Dermis microvascular lymphatic vessel endothelial cell (primary cell): ENCODE measurements at places on chromosomes 1 and 21.
A peak's percentile ranks its signal among the peaks of the same experiment; 100 is the strongest.

DNA sequence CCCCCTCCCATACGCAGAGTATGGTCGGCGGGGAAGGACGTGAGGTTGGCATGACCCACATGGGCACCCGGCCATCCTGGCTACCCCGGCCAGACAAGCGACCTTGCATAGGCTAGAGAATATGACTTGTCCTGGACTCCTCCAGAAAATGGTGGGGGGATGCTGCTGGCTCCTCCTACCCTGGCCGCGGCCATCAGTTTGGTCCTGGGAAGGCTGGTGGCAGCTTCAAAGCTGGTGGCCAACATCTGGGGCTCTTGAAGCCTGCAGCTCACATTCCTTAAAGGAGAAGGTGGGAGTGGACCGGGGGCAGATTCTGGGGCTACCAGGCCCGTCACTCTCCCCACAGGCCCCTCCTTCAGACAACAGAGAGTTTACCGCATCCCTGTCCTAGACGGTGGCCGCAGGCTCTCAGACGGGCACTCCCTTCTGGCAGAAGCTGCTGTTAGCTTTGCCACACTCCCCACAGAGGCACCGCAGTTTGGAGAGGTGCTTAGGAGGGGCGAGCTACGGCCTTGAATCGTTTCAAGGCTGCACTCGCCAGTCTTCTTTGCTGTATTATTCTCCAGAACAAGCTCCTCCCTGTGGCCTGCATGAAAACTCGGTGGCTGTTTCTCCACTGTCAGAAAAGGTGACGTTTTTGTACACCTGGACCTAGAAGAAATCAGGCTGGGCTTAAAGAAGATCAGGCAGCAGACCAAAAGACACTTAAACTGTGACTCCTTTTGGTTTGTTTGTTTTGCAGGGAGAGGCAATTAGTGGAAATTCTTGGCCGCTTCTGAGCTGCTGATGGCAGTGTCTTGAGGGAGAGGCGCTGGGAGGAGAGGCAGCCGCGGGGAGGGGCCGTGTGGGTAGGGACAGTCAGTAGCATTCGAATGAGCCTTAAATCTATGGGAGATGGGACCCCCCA, 68.0 kb downstream of the RUNX3 start:
- DNase-seq: no peak

- DNase-seq: no peak
Measured at GRCh38 chr1:198201956-198202784, 45.4 kb downstream of the NEK7 start.

DNA sequence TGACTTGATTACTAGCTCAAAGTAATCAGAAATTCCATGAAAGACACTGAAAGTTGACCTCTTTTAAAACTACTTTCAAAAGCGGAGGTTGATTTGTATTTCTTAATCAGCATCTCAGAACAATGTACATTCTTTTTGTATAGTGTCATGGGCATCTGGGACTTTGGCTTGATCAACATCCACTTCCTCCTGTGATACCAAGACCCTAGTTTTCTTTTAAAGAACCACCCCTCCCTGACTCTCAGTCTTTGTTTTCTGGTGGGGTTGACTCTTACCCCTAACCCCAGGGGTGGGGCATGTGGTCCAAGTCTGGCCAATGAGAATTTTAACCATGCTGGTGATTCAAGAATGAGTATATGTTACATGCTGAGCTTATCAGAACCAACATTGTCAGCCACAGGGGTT, 21.7 kb upstream of the IRF2BP2 start:
- DNase-seq: no peak

GRCh38 chr1:24805534-24806301, 60.5 kb downstream of the CLIC4 start:
- DNase-seq: peak; percentile 95

DNA sequence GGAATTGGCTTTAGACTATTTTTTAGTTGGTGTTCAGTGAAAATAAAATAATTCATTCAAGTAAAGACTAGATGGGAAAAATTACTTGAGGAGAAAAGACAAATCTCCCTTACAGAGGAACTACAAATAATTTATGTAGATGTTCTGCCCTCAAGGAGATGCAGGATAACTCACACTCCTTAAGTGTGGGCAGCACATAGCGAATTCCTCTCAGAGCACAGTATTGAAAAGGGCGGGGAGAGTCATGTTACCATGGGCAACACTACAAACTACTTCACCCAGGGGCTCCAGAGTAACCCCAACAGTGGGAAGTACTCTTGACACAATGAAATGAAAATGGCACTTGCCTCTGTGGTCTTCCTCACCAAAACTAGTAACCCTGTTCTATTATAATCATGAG, 20.6 kb upstream of the LAMC2 start:
- no peak for DNase-seq
